ENCODE measurements at places on chromosomes 7 and 10.

DNA sequence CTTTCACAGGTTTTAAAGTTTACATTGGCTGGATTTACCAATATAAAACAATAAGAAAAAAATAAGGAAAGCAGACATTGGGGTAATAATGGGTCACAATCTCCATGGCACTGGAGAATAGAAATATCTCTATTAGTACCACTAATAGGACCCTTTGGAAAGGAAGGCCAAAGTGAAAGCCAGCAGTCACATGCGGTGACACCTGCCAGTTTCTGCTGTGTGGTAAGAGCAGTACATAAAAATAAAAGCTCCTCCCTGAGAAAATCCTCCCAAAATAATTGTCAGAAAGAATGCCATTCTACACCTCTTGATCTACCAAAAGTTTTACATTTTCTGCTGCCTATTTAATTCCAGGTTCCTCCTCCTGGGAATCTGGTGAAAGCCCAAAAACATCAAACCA, 30.4 kb upstream of the SLC13A1 start:
- no peak for DNase-seq

GRCh38 chr7:155761162-155761561, 51.1 kb downstream of the SHH start:
- DNase-seq: no peak

- no peak for DNase-seq
Observed at GRCh38 chr10:8055420-8056349, 1.2 kb downstream of the GATA3 start.

GRCh38 chr10:73408978-73409521, 4.8 kb downstream of the ANXA7 start:
- DNase-seq: no peak

GRCh38 chr7:1555813-1556543, at the start of gene TMEM184A:
Gene TMEM184A, minus strand, starts transcription at chr7:1556205. Its CDS starts 721 bp downstream, at chr7:1555484.
- no peak for DNase-seq

GRCh38 chr10:86506062-86506461, 15.5 kb downstream of the WAPL start:
- DNase-seq: no peak

DNA sequence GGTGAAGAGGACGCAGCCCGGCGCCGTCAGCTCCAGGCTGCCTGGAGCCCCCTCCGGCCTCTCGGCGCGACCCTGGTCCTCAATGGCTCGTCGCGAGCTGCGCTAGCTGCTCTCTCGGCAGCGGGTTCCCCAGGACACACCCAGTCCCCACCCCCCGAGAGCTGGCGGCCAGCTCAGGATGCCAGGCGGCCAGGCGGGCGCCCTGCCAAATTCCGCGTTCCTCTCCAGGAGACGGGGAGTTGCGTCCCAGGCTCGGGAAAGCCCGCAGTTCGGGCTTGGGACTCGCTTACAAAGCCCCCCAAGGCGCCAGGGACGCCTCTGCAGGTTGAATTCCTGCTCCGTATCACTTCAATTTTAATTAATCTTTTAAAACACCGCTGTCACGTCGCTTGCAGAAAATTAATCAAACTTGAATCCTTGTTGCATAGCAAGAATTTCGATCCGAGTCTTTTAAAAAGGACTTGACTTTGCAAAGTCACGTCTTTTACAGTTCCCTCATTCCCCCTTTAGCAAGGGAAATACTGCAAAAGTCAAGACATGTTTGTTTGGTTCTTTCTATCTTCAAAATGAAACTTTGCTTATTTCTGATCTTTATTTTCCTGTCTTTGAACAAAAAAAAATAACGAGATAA, 28.2 kb downstream of the SKIDA1 start:
- no peak for DNase-seq

- no peak for DNase-seq
Observed at GRCh38 chr7:152149363-152149762, 123.9 kb downstream of the GALNT11 start.

DNA sequence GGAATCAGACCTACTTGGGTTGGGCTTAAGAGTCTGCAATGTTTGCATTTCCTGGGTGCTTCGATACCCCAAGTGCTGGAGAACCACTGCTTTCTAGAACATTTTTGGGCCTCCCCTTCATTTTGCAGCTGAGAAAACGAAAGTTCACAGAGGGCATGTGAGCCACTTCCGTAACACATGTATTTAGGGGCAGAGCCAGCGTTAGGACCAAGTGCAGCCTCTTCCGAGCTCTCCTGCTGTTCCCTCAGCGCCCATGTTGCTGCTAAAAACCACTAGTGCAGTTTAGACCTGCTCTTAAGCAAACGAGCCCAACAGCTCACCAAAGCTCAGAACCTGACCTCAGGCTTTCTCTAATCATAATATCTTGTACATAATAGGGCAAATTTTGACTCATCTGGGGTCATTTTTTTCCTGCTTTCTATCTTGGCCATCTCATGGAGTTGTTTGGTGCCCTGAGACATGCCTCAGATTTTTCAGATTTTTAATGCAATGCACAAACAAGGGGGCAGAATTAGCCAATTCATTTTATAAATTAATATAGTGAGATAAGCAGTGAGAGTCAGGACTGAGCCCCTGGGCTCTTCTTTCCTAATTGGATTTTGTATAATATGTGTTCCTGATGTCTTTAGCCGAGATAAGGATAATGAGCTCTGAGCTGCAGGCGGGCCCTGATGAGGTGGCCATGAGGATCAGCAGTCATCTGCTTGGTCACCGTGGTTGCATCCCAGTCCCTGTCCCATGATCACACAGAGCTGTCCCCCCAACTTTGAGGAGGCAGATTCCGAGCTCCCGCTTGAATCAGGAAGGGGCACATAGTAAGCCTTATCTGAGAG, 12.9 kb downstream of the BAG3 start:
- no peak for DNase-seq

- DNase-seq: no peak
Observed at GRCh38 chr7:106957766-106958165, 86.7 kb upstream of the PRKAR2B start.

GRCh38 chr7:138032186-138032585, 30.3 kb upstream of the CREB3L2 start:
- no peak for DNase-seq

DNA sequence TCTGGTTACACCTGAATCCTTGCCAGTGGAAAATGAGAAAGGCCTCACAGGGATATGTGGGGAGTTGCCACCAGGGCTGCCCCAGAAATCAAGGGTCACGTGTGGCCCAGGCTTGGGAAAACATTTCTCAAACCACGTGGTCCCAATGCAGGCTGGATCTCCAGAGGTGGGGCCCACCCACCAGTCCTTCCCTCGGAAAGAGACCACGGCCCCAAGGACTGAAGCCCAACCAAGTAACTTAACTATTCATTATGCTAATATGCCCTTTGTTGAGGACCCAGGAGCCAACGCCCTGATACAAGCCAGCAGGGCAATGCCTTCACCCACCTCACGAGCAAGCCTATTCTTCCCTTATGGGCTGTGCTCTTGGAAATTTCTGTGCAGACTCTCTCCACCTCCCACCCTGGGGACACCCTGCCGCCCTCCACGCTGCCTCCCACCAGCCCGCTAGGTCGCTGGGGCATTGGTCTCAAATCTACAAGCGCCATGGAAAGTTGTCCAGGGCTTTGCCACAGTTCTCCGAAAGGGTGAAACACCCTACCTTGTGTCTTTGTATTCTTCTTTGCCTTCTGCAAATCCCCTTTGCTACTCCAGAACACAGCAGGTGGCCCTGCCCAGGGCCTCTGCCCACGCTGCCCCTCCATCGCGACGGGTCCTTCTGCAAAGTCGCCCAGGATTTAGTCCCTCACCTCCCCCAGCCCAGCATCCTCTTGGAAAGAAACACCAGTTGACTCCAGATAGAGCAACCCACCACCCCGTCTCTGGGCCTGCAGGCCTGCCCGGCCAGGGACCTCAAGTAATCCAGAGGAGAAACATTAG, 8.8 kb downstream of the TNS3 start:
- no peak for DNase-seq

Data from stimulated activated CD8-positive, alpha-beta memory T cell treated with anti-CD3 and anti-CD28 coated beads, Interleukin-4, amount 100 ng/mL, for 1 hour (primary cell).